ENCODE measurements at places on chromosomes 2 and 18. TPM values are rescaled to one million over a fixed set of nuclear protein-coding genes. Genes with fewer than 3 reads are reported as not detected.

GRCh38 chr18:44968336-44968735, 287.6 kb downstream of the SETBP1 start:
- no peaks in the 10 kb centered on the region for H3K4me1 ChIP-seq
- no peak overlapping the region for H3K4me3 ChIP-seq
- H3K27me3 ChIP-seq: peaks cover under 1% of the 10 kb centered on the region
- no peak for DNase-seq

GRCh38 chr18:54238173-54238936, 13.9 kb upstream of the MBD2 start:
- no peaks in the 10 kb centered on the region for H3K4me1 ChIP-seq
- H3K27ac ChIP-seq: no peak overlapping the region
- H3K36me3 ChIP-seq: no peaks in the 10 kb centered on the region
- H3K27me3 ChIP-seq: peaks cover 28% of the 10 kb centered on the region
- no peak overlapping the region for H3K4me3 ChIP-seq
- no peak for DNase-seq

DNA sequence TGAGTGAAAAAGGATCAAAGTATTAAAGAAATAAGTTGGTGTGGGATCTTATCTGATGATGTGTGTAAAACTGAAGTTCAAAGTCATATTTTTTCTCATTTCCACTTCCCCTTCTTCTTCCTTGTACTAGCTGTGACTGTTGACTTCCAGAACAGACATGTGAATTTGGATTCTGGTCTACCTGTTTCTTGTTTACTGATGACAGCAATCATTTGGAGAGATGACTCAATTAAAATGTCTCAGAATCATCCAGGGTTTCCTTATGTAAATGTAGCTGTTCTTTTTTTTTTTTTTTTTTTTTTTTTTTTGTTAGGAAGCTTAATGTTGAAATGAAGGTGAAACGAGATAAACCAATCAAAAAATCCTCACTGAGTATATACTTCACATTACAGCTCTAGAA, 819.9 kb upstream of the PIK3C3 start:
- no peaks in the 10 kb centered on the region for H3K4me1 ChIP-seq
- DNase-seq: no peak
- H3K4me3 ChIP-seq: no peak overlapping the region
- no peak overlapping the region for H3K27ac ChIP-seq
- no peaks in the 10 kb centered on the region for H3K36me3 ChIP-seq

DNA sequence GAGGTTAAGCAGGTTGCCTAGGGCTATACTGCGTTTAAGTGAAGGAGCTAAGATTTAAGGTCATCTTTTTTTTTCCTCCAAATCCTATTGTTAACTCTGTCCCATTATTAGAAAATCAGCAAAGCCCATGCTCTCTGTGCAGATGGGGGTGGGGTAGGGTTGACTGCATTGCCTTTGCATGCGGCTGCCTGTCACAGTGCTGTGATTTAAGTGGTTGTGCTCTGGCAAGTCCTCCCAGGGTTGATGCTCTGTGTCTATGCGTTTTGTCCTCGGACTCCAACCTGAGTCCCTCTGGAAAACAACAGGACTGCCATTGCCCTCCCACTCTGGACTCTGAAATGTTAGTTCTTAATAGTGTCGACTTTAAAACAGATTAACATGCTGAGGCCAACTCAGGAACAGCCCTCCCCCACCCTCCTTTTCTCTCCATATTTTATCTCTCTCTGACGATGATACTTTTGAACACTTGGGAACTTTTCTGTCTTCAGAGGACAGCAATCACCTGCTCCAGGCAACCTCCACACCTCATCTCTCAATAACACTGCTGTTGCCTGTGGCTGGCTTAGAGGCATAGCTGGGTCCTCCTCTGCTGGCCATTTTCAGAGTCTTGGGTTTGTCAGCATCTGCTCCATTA, 5.8 kb downstream of the FHOD3 start:
- H3K4me1 ChIP-seq: no peaks in the 10 kb centered on the region
- peaks cover 55% of the 10 kb centered on the region for H3K27me3 ChIP-seq
- DNase-seq: no peak
- no peaks in the 10 kb centered on the region for H3K36me3 ChIP-seq
- no peak overlapping the region for H3K27ac ChIP-seq

DNA sequence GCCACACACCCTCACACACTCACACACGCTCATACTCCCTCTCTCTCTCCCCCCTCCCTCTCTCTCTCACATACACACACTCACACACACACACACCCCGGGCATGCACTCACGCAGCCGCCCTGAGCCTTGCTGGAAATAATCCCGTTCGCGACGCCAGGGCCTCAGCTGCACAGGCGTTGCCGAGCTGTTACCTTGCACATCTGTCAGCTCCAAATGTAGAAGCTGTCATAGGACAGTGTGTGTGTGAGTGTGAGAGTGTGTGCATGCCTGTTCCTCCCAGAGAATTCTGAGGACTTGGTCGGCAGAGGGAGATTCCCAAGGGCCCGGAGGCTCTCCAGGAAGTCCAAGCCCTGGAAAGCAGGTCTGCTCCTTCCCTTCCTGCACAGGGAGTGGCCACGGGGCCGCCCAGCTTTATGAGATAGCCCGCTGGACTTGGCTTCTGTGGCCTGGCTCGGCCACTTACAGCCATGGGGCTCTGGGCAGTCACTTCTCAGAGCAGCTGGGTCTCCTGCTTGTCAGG, 8.6 kb downstream of the SPR start:
- H3K36me3 ChIP-seq: no peaks in the 10 kb centered on the region
- no peak for DNase-seq
- no peak overlapping the region for H3K4me3 ChIP-seq

DNA sequence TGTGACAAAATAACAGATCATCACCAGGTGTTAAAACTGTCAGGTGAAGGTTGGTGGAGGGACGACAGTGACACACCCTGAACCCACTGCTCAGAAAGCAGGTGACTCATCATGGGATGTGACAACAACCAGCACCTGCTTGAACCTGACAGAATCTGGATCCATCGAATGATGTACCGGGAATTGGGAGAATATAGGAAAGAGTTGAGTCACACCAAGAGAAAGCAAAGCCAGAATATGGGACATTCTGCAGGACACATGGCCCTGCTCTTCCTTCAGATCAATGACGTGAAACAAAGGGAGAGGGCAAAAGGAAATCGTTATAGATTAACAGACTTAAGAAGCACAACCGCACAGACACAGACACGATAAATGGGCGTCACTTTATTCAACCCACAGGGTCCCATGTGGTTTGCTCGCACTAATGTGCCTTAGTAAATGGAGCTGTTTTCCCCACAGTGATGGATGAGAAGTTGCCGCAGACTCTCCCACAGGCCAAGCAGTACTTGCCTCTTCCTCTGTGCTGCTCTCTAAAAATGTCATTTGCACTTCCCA, 100.1 kb downstream of the CRACDL start:
- no peaks in the 10 kb centered on the region for H3K27me3 ChIP-seq
- peak overlapping the region; percentile 77 for H3K27ac ChIP-seq
- H3K4me1 ChIP-seq: peaks cover 32% of the 10 kb centered on the region
- peak overlapping the region; percentile 39 for H3K4me3 ChIP-seq
- no peak for DNase-seq

DNA sequence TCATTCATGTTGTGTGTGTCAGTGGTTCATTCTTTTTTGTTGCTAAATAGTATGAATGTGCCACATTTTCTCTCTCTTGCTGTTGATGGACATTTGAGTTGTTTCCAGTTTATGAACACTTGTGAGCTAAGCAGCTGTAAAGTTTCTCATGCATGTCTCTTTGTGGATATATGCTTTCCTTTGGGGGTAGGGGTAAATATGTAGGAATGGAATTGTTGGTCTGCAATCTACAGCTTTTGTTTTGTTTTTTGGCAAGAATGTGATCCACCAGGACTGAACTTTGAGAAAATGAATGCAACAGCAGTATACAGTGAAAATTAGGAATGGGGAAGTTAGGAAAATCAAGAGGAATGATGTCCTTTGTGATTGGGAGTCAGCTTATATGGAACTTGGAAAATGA, 226.3 kb downstream of the CDCA7 start:
- no peak overlapping the region for H3K27ac ChIP-seq
- H3K4me1 ChIP-seq: no peaks in the 10 kb centered on the region
- H3K36me3 ChIP-seq: no peaks in the 10 kb centered on the region
- DNase-seq: no peak
- H3K27me3 ChIP-seq: peaks cover 14% of the 10 kb centered on the region

The SYT4 gene
- not detected for total RNA-seq

The ASB18 gene
- not detected for total RNA-seq

The ZSWIM2 gene
- total RNA-seq: not detected

The FLACC1 gene
- 4.9 TPM for total RNA-seq

The SLC1A4 gene
- total RNA-seq: 26.8 TPM
